Endothelial cell (in vitro differentiated cells): ENCODE measurements at places on chromosomes 1 and 21. TPM values are rescaled to one million over a fixed set of nuclear protein-coding genes. Genes with fewer than 3 reads are reported as not detected.

Gene YOD1
- 9.0 TPM for total RNA-seq

Gene CD46
- 116 TPM for total RNA-seq

Gene SEC16B
- total RNA-seq = 0.49 TPM

Gene OR6K6
- not detected for total RNA-seq

Gene DCDC2B
- not detected for total RNA-seq

Gene KRTAP22-2
- total RNA-seq = not detected

Gene KRTAP21-2
- not detected for total RNA-seq

Gene LUZP1
- total RNA-seq = 103 TPM

- DNase-seq = no peak
Measured at GRCh38 chr1:232628335-232629249, 1.3 kb downstream of the SIPA1L2 start.

- no peak for DNase-seq
Measured at GRCh38 chr1:96424877-96425276, 296.7 kb upstream of the PTBP2 start.

GRCh38 chr1:212970085-212970484 is 19.7 kb downstream of the VASH2 start:
- no peak for DNase-seq

GRCh38 chr1:55194851-55195250 is 20.3 kb downstream of the USP24 start:
- DNase-seq = no peak

- no peak for DNase-seq
Measured at GRCh38 chr1:165851034-165851658, 23.7 kb downstream of the UCK2 start.

- DNase-seq = no peak
Measured at GRCh38 chr1:187001198-187001889, 172.6 kb downstream of the PLA2G4A start.

DNA sequence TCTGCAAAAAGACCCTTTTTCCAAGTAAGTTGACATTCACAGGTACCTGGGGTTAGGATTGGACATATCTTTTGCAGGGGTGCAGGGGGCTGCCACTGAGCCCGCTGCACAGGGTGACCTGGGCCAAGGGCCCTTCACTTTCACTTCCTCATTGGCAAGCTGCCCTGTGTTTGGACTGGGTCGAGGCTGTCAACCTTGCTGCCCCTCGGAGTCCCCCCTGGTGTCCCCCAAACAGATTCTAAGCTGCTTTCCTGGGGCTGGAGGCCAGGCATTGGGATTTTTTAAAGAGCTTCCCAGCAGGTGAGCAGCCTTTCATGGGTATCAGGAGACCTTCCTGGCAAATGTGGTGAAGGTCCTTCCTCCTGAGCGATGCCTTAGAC is 7.9 kb upstream of the UMODL1 start:
- DNase-seq = no peak

GRCh38 chr1:47226839-47227215 is 5.2 kb downstream of the TAL1 start:
- DNase-seq = no peak

DNA sequence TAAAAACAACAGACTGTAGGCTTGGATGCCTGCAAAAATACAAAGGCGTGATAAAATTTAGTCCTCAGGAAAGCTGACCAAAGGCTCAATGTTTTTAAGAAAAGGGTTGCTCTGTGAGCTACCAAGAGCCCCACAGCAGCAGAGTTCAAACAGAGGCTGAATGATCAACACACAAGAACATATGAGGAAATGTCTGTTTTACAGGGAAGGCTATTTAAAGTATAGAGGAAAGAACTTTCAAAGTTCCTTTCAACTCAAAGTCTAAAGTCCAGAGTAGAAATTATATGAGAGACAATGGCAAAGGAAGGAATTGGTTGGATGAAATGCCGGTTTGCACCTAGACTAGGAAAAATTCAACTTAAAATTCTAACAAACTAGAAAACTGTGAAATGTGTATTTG is 8.6 kb downstream of the CLSTN1 start:
- DNase-seq = no peak

DNA sequence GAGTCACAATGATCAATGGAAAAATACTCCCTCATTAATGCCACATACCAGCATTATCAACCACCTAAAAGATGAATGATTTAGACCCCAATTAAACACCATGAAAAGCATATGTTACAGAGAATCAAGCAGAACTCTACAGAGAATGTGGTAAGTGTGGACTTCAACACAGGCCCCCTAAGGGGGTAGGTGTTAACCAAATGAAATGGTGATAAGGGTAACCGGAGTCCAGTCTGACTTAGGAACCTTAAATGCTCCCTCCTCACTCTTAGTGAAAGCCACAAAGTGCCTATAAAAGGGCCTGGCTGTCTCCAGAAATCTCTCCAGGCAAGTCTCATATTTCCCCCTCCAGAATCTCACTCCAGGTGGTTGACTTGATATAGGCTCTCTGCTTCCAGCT is 149.2 kb upstream of the FOXD3 start:
- DNase-seq = no peak

- no peak for DNase-seq
Measured at GRCh38 chr1:106768501-106768900, 288.0 kb upstream of the PRMT6 start.

GRCh38 chr21:29942034-29942433 is 2.2 kb upstream of the GRIK1 start:
- DNase-seq = no peak

GRCh38 chr1:56811331-56811730 is 7.9 kb downstream of the FYB2 start:
- DNase-seq = no peak

DNA sequence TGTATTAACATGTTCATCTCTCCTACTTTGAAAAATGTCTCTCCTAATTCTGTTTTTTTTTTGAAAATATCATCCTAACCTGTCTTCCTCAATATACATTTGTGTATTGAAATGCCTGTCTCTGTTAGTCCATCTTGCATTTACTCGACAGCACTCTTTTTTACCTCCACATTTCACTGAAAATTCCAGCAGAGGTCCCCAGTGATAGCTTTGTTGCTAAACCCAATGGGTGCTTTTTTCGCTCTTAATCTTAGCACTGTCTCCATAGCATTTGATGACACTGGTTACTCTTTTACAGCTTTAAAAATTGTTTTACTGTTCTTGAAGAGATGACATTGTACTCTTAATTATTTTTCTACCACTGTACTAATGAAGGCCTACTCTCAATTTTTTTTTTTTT is 10.8 kb downstream of the OSBPL9 start:
- no peak for DNase-seq

- no peak for DNase-seq
Measured at GRCh38 chr1:151405187-151405951, 6.0 kb downstream of the PSMB4 start.

DNA sequence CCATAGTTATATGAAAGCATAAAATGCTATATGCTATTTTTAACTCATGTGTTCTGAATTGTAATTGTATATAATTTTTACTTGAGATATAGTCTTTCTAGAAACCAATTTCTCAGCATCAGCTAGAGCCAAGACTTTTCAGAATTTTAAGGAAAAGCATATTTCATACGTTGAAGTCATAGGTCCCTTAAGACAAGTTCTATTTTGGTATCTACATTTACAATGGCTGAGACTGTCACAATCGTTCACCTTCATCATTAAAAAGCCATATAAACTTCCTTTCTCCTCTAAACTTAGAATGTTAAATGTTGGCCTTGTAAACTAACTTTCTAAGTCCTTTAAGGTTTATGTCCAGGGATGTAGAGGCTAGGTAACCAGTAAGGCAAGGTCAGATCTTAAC is 104.1 kb downstream of the LRRC40 start:
- DNase-seq = no peak

DNA sequence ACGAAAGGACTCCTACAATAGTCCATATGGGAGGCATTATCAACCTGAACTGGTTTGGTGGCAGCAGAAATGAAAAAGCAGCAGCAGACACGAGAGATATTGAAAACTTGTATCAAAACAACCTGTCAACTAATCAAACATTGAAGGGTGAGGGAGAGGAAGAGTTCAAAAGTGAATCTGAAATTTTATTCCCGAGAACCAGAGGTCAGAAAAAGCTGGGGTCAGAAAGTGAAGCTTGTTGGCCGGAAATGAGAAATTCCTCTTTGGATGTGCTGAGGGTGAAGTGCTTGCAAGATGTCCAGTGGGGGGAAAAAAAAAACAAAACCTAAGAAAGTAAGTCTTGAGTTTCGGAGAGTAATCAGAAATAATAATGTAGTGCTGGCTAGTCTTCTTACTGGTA is 1.9 kb upstream of the C4BPA start:
- no peak for DNase-seq

- no peak for DNase-seq
Measured at GRCh38 chr1:30880678-30881318, 27.8 kb downstream of the SDC3 start.

GRCh38 chr1:7534061-7534825 is 236.9 kb upstream of the VAMP3 start:
- no peak for DNase-seq

DNA sequence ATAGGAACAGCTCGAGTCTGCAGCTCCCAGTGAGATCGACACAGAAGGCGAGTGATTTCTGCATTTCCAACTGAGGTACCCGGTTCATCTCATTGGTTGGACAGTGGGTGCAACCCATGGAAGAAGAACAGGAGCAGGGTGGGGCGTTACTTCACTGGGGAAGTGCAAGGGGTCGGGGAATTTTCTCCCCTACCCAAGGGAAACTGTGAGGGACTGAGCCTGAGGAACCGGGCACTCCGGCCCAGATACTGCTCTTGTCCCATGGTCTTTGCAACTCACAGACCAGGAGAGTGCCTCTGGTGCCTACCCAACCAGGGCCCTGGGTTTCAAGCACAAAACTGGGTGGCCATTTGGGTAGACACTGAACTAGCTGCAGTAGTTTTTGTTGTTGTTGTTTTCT is 307.1 kb downstream of the AMY1C start:
- DNase-seq = no peak
